ENCODE measurements at places on chromosomes 3 and 15. TPM values are rescaled to one million over a fixed set of nuclear protein-coding genes. Genes with fewer than 3 reads are reported as not detected.
A peak's percentile ranks its signal among the peaks of the same experiment; 100 is the strongest.

GRCh38 chr3:123632161-123632655 lies 47.4 kb upstream of the HACD2 start:
- peak; percentile 44 for DNase-seq
- H3K36me3 ChIP-seq, result no peaks in the 10 kb centered on the region
- peaks cover 41% of the 10 kb centered on the region for H3K4me1 ChIP-seq
- H3K27me3 ChIP-seq, result no peaks in the 10 kb centered on the region
- no peak overlapping the region for H3K4me3 ChIP-seq

NUP210 gene
- 19.1 TPM for total RNA-seq

GRCh38 chr3:126100634-126101301 lies 16.8 kb upstream of the SLC41A3 start:
- H3K27me3 ChIP-seq, result no peaks in the 10 kb centered on the region
- no peak overlapping the region for H3K4me3 ChIP-seq
- H3K4me1 ChIP-seq, result no peaks in the 10 kb centered on the region

GRCh38 chr3:130905551-130905950 lies 11.7 kb downstream of the ATP2C1 start:
- H3K36me3 ChIP-seq, result no peaks in the 10 kb centered on the region
- H3K4me1 ChIP-seq, result peaks cover 27% of the 10 kb centered on the region
- DNase-seq, result no peak

SPATA12 gene
- total RNA-seq, result not detected

GRCh38 chr3:182795389-182795782 lies 2.1 kb downstream of the ATP11B start:
- DNase-seq, result no peak
- H3K36me3 ChIP-seq, result no peaks in the 10 kb centered on the region

- no peak overlapping the region for H3K27ac ChIP-seq
- H3K4me1 ChIP-seq, result no peaks in the 10 kb centered on the region
- H3K27me3 ChIP-seq, result no peaks in the 10 kb centered on the region
- no peak overlapping the region for H3K4me3 ChIP-seq
- H3K36me3 ChIP-seq, result no peaks in the 10 kb centered on the region
Measured at GRCh38 chr15:90619939-90620338, 90.2 kb downstream of the CRTC3 start.

Measured in body of pancreas (tissue), 4 donors.